NCI-H1694 (cell line): ENCODE measurements at places on chromosomes 13 and 19.

GRCh38 chr19:14406645-14407401 is 12.3 kb downstream of the DDX39A start:
- DNase-seq = no peak

- no peak for DNase-seq
These were observed 16.6 kb downstream of the GTF2F2 start for GRCh38 chr13:45136741-45137504.

GRCh38 chr19:3179739-3180293 is 1.2 kb downstream of the S1PR4 start:
- no peak for DNase-seq

- no peak for DNase-seq
These were observed 18.5 kb downstream of the CYP2A6 start for GRCh38 chr19:40831502-40832430.

DNA sequence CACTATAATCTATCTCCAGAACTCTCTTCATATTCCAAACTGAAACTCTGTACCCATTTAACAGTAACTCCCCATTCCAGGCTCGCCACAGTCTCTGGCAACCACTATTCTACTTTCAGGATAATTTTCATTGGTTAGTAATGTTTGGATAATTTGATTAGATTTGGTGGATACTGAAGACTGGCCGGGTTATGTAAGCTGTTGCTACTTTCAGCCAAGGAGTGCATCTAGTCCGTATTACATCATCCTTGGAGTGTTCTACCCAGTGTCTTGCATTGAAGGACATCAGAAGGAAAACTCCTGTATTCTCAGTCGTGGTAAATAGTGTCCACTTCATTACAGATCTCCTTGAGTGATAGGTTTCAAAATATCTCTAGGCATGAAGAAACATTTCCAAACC is 60.5 kb downstream of the PCCA start:
- no peak for DNase-seq

GRCh38 chr13:107209824-107210722 is 642.1 kb upstream of the ARGLU1 start:
- DNase-seq = no peak

DNA sequence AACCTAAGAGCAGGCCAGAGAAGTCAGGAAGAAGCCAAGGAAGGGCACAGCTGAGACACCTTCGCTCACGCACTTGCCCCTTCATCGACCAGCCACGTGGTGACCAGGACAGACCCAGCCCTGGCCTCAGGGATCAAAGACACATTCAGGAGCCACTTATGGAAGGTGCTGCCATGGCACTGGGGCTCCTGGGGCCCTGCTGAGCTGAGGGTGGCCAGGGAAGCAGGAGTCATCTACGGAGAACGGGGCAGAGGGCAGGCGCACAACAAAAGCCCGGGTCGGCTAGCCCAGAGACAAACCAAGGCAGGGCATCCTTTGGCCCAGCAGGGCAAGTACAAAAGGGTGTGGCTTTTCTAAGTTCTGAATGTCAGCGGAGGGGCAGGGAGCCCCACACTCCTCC is 2.3 kb downstream of the PLPP2 start:
- DNase-seq = no peak

DNA sequence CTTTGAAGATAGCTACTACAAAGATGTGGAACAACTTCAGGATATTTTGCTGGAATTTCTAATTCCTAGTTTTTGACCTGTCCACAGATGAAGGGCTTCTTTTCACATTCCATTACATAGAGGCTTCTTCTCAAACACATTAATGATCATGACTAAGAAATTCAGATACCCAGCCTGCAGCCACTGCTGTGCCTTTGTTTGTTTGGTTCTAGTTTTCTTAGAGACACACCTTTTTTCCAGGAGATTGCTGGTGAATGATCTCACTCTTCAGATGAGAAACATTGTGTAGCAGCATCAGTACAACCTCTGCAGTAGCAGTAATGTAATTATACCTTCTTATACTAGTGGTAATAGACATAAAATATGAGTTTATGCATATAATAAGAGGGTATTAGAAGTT is 5.0 kb downstream of the TDRD3 start:
- DNase-seq = no peak

- DNase-seq = no peak
These were observed 186.1 kb downstream of the GPC6 start for GRCh38 chr13:93412676-93413075.

DNA sequence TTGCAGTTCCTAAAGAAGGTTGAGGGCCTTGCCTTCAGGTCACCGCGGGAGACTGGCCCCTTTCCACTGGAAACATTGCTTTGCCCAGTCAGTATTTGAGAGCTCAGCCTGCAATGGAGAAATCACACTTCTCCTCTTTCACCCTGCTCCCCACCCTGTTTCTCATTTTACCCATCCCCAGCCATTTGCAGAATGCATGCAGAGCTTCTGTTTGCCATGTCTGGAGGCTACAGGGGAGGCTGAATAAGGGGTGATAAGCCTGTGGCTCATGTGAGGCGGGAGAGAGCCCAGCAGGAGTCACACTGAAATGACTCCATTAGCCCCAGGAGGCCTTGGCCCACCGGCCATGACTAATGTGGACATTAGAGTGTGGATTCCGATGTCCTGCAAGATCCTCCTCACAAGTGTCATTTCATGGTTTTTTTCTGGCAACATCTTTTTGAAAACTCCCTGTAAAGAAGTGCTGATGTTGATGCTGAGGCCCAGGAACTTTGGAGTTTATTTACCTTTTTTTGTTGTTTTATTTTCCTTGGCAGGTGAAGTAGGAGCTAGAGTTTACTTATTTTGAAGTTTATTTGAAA is 6.3 kb downstream of the SPINT2 start:
- DNase-seq = no peak

- DNase-seq = peak; percentile 48
These were observed 87.6 kb upstream of the SLC15A1 start for GRCh38 chr13:98839856-98840769.

DNA sequence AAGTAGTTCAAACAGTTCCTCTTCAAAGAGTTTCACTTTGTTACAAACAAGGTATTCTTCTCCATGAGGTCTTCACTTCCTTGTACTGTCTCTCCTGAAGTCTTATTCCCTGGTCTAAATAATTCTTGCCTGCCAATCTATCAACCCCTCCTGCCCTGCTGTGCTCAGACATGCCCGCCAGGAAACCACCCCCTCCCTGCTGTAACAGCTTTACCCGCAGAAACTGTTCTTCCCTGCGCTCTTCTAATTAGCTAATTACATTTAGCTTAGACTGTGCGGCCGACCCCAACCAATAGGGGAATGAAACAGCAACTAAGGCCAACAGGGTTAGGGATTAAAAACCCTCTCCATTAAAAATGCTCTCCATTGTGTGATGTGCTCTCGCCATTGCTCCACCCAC is 46.7 kb downstream of the ZNF846 start:
- no peak for DNase-seq

- no peak for DNase-seq
These were observed 77.5 kb upstream of the MIR17HG start for GRCh38 chr13:91270031-91270430.

GRCh38 chr13:24042710-24043440 is 117.6 kb upstream of the SPATA13 start:
- DNase-seq = no peak

DNA sequence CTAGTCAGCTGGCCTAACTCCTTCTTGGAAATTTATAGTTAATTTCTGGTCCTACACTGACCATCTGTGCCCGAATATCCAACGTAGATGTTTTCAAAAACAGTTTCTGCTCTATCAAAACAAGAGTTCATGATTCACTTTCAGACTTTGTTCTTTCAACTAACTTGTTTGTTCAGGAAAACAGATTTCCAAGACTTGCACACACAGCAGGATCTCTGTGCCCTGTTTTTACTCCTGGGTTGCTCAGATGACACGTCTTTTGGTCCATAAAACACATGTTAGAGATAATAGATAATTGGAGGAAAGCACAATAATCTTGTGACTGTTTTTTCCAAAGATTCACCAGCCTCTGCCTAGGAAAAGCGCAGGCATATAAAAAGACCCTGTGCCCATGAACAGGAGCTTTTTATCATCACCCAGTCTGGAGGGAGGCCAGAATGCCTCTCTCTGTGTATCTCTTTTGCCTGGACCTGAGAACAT is 218.0 kb downstream of the IRS2 start:
- DNase-seq = no peak

DNA sequence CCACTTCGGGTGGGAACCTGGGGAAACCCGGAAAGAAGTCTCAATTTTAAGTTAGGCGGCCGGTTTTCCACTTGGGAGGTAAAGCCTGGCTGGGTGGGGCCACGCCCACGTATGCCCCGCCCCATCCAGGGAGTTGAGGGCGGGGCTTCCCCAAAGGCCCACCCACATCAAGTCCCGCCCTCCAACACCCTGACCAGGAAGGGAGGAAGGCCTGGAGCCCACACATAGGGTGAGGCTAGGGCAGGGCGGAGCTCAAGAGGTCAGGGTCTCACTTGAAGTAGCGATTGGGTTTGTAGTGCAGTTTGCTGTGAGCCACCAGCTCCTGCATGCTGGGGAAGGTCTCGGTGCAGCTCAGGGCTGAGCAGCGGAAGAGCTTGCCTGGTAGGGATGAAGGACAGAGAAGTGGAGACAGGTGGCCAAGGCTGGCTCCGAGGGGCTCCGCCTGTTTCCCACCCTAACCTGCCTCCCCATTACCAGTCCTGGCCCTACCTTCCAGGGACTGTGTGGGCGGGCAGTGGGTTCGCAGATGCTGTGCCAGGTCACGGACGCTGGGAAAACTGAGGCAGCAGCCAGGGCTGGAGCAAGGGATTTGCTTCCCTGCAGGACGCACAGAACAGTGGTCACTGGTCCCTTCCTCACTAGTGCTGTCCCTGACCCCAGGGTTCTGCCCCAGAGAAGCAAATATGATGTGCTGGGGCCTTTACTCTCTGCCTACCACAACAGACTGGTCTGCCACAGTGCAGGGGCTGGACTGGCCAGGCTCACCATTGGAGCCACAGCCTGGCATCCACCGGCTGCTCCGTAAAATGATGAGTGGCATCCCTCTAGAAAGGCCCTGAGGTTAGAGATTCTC is 1.6 kb downstream of the ZNF414 start:
- DNase-seq = no peak

DNA sequence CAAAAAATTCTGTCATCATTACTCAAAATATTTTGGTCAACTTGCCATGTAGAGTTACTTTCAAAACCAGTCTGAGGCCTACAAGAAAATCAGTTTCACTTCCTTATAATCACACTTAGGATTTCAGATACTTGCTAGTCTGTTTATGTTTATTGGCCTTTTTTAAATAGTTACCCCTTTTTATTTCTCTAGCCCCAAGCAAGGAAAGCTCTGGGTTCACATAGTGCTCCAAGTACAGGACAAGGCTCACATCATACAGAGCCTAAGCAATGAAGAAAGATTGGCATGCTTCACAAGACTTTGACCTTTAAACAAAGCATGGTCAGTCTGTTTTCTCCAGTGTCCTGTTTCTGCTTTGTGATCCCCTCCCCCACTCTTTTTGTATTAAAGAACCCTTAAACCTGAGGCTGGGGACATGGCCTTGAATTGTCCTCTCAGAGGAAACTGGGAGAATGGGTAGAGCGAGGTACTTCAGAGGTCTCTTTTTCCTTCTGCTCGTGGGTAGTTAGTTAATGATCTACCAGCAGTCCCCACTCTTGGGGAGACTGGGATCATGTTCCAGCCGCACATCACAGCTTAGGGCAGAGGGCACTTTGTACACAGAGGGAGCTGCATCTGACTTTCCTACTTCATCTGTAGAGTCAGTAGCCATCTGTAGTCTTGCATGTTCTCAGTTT is 30.7 kb downstream of the CEACAM1 start:
- DNase-seq = no peak

DNA sequence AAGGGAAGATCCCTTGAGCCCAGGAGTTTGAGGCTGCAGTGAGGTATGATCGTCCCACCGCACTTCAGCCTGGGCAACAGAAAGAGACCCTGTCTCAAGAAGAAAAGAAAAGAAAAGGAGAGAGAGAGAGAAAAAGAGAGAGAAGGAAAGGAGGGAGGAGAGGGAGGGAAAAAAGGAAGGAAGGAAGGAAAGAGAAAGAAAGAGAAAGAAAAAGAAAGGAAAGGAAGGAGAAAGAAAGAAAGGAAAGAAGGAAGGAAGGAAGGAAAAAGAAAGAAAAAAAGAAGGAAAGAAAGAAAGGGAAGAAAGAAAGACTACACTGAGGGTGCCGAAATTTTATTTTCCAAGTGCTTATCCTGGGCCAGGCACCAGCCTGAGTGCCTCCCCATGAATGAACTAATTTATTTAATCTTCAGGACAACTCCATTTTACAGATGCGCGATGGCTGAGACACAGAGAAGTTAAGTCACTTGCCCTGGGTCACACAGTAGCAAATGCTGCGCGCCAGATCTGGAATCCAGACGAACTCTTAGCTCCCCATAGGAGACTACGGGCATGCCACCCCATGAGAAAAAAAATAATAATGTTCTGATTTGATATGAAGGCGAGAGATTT is 2.7 kb downstream of the CDC42EP5 start:
- DNase-seq = no peak

- DNase-seq = no peak
These were observed 19.8 kb upstream of the PLEKHF1 start for GRCh38 chr19:29645491-29645867.
